GDM1 (cell line): ENCODE measurements at places on chromosomes 16 and 17.

- no peak for DNase-seq
Measured at GRCh38 chr16:69404275-69404805, 18.5 kb upstream of the TERF2 start.

DNA sequence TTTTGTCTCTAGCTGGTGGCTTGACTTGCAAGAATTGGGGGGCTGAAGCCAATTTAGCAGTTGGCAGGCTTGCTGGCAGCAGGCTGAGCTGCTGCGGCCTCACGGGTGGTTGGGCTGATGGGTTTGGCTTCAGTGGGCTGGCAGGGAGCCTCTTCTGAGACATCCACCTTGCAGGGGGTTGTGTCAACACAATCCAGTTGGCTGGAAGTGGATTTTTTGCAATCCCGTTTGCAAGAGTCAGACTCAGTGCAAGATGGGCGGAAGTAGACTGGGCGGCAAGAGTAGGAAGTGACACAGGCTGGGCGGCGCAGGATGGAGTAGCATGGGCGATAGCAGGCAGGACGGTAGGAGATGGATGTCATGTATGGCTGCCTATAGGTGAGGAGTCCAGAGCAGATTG, 1.5 kb downstream of the KRTAP16-1 start:
- no peak for DNase-seq

- DNase-seq = no peak
Measured at GRCh38 chr17:75402026-75402425, 3.5 kb downstream of the GRB2 start.

GRCh38 chr16:85148931-85149330, 36.7 kb upstream of the CIBAR2 start:
- DNase-seq = no peak
